ENCODE measurements at places on chromosomes 3 and 15.

GRCh38 chr15:64251121-64251520, 88.3 kb upstream of the PPIB start:
- no peak for DNase-seq

DNA sequence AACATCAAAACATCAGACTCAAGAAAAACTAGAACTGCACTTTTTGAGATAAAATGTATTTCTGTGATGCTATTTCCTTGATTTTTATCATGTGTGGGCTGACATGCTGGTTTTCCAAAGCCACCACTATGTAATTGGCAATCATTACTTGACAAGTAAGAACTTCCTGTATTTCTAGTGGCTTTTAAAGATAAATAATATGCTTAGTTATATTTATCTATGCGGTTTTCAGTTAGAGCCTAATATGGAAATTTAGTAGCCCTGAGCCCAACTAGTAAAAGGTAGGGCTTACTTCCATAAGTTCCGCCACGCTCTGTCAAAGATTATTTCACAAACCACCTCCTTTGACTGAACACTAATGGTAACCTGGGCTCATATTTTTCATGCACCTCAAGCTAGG, 91.6 kb downstream of the PPARG start:
- DNase-seq: no peak

DNA sequence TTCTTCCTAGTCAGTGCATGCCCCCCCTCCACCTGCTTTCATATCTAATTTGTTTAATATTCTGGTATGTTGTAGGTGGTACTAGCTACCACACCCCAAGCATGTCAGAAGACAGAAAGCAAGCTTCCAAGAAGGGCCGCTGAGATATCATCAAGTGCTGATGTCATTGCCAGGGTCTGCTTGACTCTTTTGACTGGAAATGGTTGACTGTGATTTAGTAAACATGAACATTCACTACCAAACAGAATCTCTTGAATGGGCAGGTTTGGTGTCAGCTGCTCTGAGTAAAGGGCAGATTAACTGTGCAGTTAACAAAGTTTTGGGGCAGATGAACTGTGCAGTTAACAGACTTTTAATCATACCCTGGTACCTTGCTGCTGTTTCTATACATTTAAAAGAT, 244.2 kb upstream of the SATB1 start:
- DNase-seq: no peak

DNA sequence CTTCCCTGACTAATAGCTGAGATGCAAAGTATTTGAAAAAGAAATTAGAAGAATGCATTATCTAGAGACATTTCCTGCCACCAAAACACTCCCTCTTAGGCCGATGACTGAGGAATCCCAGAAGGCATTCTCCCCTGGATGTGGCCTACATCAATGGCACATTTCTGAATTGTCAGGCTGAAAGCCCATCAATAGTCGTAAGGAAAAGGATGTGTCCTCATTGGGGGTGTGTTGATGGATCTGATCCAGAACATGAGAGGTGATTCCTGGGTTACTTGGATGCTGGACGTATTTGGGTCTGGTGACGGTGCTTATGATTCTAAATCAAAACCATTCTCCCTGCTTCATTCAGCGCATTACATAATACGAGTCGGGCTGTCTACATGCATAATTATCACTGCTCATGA, 216.9 kb upstream of the CDIN1 start:
- DNase-seq: no peak

- peak; percentile 47 for DNase-seq
Measured at GRCh38 chr3:185280572-185281365, 26.9 kb upstream of the EHHADH start.

DNA sequence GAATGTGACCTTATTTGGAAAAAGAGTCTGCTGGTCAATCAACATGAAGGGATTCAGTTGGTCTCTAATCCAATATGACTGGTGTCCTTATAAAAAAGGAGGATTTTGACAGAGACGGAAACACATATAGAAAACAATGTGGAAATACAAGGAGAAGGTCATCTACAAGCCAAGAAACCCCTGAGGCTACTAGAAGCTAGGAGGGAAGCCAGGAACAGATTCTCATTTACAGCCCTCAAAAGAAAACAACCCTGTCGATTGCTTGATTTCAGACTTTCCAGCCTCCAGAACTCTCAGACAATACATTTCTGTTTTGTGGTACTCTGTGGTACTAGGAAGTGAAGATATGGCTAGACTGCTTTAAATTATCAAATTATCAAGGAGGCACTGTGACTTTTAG, 162.9 kb upstream of the IGF1R start:
- no peak for DNase-seq

- DNase-seq: no peak
Measured at GRCh38 chr3:155001289-155002010, 78.7 kb upstream of the MME start.

GRCh38 chr3:26963361-26963743, 340.8 kb downstream of the LRRC3B start:
- DNase-seq: no peak

GRCh38 chr3:64031540-64032508, 8.5 kb upstream of the PSMD6 start:
- no peak for DNase-seq

DNA sequence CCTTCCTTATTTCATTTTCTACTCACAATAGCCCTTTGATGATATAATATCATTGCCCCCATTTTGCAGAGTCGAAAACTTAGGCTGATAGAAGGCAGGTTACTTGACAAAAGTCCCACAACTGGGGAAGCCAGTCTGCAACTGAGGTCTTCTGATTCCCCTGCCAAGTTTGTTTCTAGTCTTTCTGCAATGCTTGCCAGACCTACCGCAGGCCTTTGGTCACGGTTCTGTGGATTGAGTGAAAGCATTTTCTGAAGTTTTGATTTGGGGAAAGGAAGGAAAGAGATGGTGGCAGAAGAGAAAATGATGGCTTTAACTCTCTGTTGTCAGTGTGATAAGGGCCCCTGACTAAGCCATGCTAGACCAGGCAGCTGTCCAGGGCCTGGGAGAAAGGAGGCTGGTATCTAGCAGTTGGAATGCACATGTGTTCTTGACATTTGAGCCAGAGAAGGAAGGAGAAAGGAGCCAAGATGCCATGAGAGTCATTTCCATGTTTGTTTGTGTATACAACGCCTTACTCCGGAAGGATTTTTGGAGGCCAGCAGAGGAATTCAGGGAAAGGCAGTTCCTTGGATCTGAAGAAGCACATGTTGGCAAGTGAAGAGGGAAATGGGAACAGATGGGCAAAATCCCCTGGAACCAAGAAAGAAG, 29.9 kb downstream of the FAH start:
- DNase-seq: no peak

DNA sequence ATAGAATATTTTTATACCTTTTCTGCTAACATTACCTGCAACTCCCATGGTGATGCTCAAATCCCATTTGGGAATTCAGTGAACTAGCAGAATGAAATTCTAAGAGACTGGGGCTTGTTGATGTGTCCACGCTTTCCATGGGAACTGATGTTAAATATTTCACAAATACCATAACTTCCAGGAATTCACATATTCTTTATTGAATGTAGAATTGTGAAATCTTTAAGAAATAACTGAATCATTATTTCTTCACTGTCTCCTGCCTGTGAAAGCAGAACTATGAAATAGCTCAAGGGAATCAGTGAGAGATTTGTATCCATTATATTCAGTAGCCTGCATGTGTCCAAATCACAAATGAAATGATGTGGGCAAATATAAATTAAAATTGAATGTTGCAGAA, 130.8 kb downstream of the SERPINI1 start:
- DNase-seq: no peak

- no peak for DNase-seq
Measured at GRCh38 chr3:32568953-32569352, 1.7 kb downstream of the DYNC1LI1 start.

DNA sequence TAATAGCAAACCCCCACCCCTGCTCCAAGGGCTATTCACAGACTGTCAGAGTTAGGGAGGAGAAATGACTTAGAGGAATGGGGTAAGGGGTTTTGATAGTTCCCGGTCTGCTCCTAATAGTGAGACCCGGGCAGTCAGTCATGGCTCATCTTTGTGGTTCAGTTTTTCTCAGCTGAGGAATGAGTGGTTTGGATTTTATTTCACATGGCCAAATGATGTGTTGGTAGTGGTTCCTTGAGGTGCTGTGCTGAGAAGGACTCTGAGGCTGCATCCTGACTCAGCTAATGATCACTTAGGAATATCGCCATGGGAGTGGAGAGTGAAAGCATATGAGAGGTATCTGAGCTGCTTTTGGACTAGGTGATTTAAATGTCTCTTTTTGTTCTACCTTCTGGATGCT, 80.2 kb downstream of the LPP start:
- no peak for DNase-seq

DNA sequence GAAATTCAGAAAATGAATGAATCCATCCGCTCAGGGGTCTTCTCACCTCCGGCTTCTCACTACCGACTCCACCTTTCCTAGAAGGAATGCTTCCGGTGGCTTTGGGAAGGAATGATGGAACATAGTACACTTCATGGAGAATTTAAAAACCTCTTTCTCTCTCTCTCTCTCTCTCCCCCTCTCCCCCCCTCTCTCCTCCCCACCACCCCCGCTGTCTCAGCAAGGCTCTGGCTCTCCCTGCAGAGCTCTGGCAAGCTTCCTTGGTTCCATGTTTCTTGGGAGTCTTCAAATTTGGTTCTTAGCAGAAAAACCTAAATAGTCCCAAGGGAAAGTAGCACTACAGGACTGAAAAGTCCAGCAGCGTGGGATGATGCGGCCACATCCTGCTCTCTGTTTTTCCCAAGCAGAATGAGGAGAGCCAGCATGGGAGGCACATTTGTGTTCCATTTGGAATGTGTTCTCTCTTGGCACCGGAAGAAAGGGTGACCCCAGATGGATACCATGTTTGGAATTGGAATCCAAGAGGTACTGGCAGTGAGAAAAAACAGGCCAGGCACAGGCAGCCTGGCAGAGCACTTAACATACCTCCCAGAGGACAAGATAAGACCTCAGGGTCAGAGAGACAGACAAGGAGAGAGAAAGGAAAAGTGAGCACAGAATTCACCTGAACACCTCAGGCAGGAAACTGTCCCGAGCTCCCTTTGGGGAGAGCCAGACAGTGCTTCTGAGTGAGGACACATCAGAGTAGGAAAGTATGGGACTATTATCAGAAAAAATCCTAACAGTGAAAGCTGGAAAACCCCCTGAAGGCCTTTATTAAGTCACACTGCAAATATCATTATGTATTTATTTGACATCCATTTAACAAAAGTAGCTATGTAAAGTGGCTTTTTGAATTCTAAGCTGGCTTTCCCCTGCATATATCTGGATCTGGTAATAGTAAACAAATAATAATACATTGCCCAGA, at the start of gene POPDC2:
Gene POPDC2 (minus strand): TSS at position 116 of the 967 bp plus-strand sequence. CDS start 166 bp downstream, outside the sequence.
- DNase-seq: no peak

DNA sequence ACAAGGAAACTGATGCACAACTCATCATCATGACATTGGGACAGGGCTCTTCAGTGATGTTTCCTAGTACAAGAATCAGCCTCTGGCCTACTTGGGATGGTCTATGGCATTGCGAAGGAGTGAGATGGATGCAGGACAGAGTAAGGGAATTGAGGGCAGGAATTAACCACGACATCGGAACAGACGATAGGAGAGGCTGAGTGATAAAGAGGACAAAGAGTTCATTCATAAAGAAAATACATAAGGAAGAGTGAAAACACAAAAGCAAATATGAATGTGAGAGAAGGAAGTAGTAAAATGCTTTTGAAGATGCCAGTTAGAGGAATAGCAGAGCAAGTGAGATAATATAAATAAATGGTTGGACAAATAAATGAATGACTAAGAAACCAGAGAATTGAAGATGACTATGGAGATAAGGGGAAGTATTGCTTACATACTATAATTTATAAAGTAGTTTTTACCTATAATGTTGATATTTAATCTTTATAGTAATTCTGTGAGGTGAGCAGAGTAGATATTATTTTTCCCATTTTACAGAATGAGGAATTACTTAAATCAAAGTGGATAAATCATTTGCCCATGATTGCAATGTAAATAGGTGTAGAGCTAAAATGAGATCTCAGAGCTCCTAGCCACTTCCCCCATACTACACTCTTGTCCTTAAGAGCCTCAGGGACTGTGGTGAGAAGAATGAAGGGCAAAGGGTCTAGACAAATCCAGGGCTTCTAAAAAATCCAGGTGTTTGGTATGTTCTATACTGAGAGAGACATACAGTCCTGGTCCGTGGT, 203.3 kb downstream of the DTWD1 start:
- no peak for DNase-seq

DNA sequence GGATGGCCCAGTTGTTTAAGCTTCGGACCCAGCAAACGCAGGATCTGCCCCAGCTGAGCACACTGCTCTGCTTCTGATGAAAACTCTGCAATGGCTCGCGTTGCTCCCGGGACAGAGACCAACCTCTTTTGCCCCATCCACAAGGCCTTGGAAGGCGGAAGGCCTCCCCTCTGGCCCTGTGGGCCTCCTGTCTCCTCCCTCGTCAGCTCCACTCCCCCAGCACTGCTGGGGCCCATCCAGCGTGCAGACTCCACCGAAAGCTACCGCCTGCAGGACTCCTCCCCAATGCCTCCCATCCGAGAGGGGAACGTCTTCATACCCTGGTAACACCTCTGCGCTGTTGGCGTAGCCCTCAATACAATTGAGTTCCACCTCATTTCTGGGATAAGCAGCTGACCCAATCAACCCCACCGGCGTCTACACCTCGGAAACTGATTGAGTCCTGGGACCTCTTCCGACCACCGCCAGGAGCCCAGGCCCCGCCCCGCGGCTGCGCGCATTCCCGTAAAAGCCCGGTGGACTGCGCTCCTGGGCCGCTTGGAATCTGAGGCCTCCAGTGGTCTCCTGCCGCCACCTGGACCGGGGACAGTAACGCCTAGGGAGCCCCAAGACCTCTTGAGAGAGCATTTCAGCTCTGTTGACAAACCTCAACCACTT, at the start of gene PRR23E:
Gene PRR23E (plus strand): TSS at position 556 of the 657 bp plus-strand sequence. CDS start 3,555 bp downstream, outside the sequence.
- DNase-seq: no peak

GRCh38 chr3:16028604-16029003, 145.9 kb upstream of the GALNT15 start:
- DNase-seq: no peak

DNA sequence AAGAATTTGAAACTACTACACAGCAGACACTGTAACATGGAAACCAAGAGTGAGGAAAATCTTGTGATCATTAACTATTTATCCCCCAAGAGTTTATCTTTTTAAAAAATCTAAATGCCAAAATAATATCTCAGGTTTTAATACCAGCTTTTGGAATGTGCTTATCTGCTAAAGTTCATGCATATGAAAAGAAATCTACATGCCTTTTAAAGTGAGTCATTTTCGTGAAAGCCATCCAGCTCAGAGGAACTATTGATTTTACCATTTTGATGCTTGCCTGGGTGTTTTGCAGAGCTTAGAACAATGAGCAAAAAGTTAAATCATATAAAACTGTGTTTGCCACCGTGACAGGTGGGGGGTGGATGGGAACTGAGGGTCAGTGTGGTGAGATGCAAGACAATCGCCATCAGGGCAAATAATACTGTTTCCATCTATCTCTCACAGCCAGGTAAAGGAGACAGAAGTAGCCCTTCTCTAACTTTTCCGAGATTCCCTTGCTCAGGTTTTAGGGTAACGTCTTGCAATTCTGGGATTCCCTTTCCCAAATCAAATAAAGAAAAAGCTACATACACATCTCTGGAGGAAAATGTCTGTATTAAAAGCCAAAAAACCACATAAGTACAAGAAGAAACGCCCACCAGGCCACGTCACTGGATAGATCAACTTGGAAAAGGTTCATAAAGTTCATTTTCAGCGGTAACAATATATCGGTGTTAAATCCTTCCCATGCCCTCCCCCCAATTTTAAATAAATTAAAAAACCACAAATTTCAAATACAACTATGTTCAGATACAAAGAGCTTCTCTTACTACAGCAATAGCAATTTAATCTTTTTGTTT, 2.0 kb downstream of the TMEM158 start:
- no peak for DNase-seq

- DNase-seq: no peak
Measured at GRCh38 chr3:197490098-197491058, 65.4 kb downstream of the BDH1 start.

- DNase-seq: no peak
Measured at GRCh38 chr3:116591236-116591635, 118.3 kb upstream of the TUSC7 start.
